Left hindlimb (tissue), 1 donor: ENCODE measurements at places on chromosomes 3 and 15.

DNA sequence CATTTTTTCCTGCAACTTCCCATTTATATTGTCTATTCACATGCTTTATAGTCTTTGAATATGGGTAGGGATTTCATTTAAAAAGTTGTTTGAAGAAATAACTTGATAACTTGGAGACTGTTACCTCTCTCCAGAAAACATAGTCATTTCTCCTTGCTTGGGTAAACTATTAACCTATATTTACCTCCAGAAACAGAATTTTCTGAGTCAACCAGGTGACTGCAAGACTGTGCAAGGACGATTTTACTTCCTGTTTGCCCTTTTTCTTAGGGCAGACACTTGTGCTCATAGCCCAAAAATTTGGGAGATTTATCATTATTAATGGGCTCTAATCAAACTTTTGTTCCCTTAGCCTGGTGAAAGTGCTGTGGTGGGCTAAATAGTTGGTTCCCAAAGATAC, 14.3 kb upstream of the MOBP start:
- DNase-seq, result no peak

GRCh38 chr3:179463319-179463718, 12.0 kb upstream of the GNB4 start:
- no peak for DNase-seq

GRCh38 chr3:33932010-33932764, 133.8 kb downstream of the PDCD6IP start:
- DNase-seq, result no peak

DNA sequence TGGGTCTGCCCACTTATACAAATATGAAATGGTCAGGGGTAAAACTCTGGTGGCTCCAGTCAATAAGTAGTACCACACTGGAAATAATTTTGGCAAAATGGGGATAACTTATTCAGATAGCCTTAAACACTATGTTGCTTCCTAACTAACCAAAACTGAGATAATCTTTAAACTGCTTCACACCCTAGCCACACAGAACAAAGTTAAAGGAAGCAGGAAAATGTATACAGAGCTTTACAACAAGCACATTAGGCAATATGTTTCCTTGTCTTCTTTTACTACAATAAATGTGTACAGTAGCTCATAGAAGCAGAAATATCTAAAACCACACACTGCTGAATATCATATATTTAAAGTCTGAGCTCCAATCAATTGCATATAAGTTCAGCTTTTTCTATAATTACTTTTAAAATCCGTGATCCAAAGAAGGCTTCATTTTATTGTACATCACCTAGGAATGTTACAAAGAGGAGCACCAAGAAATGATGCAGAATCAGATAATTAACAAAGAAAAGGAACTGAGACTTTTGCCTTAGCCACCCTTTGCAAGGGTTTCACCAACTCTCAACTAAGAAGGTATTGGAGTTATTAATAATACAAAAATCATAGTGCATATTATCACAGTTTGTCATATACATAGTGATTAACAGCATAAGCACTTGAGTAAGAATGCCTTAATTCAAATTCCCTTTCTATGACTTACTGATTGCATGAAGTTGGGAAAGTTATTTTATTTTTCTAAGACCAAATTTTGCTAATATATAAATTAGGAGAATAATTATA, 9.2 kb upstream of the SSR3 start:
- no peak for DNase-seq

- DNase-seq, result no peak
Observed at GRCh38 chr3:41430391-41430790, 231.1 kb downstream of the CTNNB1 start.

DNA sequence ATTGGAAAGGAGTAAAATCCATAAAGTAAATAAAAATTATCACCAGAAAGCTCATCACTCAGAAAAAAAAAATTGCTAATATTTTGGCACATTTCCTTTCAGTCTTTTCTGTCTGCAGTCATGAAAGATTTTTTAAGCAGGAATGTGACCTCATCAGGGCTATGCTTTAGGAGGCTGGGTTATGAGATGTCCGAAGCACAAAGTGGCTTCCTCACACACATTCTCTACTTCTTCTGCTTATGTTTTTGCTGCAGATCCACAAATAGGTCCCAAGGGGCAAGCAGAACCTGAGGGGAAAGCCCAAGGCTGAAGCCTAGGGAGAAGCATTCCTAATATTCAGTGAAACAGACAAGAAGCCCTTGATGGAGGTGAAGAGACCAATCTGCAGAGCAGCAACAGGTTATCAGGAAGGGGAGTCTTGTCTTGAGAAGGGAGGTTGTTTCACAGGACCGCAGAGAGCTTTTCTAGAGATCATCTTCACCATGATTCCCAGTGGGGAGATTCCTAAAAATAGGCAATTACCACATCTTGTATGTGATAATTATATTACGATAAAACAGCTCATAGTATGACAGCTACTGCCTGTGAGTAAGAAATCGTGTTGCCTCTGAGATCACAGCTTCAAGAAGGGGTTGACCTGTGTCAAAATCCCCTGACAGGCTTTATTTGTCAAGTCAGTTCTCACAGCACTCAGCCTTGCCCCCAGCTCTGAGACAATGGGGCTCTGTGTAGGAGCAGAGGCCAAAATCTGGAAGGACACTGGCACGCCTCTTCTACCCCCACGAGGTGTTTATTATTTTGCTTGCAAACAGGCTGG, 60.5 kb downstream of the IGF2BP2 start:
- no peak for DNase-seq

GRCh38 chr3:30233913-30234646, 372.3 kb upstream of the TGFBR2 start:
- no peak for DNase-seq

DNA sequence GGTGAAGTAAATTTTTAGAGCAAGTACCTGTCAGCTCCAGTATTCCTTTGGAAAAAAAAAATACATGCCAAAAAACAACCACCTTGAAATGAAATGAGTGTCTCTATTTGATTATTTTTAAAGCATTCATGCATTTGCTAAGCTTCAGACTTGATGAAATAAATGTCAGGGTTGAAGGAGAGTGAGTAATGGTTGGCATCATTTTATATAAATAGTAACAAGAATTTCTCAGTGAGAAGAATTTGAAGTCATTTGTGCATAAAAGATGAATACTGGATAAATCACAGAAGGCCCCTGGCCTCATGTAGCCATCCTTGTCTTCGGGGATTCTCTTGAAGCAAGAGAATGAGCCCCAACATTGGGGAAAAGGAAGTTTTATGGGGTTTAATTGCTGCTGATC, 318.4 kb downstream of the LPP start:
- no peak for DNase-seq

DNA sequence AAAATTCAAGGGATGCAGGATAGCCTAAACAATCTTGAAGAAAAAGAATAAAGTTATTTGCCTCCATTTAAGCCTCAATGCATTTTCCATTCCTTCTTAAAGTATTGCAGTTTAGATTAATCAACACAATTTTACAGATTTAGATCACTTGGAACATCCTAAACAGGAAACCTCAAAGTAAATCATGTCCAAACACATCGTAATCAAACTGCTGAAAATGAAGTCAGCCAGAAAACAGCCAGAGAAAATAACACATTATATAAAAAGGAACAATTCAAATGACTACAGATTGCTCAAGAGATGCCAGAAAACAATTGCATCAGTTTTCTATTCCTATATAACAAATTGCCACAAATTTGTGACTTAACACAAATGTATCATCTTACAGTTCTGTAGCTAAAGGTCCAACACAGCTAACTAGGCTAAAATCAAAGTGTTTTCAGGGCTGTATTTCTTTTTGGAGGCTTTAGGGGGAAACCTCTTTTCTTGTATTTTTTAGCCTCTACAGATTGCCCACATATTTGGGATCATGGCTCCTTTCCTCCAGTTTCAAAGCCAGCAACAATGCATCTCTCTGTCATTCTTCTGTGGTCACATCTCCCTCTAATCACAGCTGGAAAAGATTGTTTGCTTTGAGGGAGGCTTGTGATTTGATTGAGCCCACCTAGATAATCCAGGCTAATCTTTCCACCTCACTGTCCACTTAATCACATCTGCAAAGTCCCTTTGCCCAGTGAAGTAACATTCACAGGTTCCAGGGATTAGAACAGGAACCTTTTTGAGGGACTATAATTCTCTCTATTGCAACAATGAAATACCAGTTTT, 543.3 kb upstream of the UBE2E2 start:
- DNase-seq, result no peak

DNA sequence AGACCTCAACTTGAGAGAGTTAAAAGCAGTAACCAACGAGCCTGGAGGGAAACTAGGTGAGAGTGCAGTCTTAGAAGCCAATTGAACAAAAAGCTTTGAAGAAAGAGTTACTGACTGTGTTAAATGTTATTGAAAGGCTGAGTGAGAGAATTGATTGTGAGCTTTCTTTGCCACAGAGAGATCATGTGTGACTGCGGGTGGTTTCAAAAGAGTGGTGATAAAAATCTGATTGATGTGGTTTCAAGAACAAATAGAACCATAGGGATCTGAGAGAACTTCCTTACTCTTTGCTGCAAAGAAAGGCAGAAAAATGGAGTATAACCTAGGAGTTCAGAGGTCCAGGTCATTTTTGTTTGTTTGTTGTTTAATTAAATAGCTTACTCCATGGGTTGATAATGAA, 759.9 kb upstream of the ALCAM start:
- no peak for DNase-seq

- no peak for DNase-seq
Observed at GRCh38 chr15:68022061-68022460, 32.1 kb upstream of the PIAS1 start.

- DNase-seq, result no peak
Observed at GRCh38 chr15:56992725-56993124, 74.3 kb downstream of the TCF12 start.

- DNase-seq, result no peak
Observed at GRCh38 chr15:101165905-101166471, 85.9 kb downstream of the CHSY1 start.

- DNase-seq, result no peak
Observed at GRCh38 chr15:74220475-74221248, 15.5 kb upstream of the CCDC33 start.

GRCh38 chr3:76199382-76199781, 414.0 kb upstream of the ZNF717 start:
- DNase-seq, result no peak

- no peak for DNase-seq
Observed at GRCh38 chr3:117665296-117665695, 955.7 kb downstream of the TUSC7 start.

DNA sequence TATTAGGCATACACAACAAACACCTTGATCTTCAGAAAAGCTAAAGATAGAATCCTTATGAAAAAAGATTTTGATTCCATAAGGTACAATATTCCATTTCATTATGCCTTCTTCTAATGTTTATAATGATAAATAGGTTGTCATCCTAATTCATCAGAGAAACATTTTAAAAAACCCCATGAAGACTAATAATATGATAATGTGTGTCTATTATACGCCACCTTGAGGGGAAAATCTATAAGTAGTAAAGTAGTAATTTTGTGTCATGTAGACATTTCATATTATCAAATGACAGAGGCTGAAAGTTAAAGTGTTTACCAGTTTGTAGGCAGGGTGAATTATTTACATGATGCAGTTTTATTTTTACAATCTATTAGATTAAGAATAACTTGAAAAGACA, 524.3 kb downstream of the GBE1 start:
- DNase-seq, result no peak

DNA sequence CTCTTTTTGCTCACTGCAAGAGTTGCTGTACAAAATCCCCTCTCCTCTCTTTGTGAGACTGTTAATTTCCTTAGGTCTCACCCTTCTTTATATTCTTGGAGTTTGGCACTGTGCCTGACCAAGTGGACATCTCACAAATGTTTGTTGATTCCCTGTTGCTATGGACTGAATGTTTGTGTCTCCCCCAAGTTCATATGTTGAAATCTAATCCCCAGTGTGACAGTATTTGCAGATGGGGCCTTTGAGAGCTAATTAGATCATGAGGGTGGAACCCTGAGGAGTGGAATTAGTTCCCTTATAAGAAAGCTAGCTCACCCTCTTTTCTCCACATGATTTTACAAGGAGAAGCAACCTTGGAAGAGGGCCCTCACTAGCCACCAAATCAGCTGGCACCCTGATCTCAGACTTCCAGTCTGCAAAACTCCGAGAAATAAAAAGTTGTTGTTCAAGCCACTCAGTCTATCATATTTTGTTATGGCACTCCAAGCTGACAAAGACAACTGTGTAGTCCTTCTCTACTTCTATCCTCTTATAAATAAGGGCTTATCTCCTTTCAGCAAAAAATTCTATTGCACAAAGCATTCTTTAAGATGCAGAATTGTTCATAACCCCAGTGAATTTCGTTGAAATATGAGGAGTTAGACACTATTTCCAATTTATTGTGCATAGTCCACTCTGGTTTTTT, 65.5 kb upstream of the NPHP3 start:
- DNase-seq, result no peak

GRCh38 chr3:139764936-139765335, 87.2 kb upstream of the NMNAT3 start:
- DNase-seq, result no peak

DNA sequence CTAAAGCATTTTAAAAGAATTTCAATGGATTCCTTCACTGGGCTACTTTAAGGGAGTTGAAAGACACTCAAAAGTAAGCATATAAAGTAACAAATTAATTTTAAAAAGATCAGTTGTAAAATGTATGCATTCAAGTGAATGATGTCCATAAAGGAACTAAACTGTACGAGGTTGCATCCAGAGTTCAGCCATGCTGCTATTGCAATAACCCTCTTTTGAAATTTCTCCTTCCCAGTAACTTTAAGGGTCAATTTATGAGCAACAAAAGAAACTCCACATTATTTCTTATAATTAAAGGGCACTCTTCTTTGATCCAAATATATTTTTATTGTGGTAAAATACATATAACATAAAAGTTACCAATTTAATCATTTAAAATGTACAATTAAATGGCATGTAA, 22.9 kb downstream of the BTLA start:
- no peak for DNase-seq

GRCh38 chr3:184715943-184716621, 4.2 kb upstream of the MAGEF1 start:
- DNase-seq, result no peak

DNA sequence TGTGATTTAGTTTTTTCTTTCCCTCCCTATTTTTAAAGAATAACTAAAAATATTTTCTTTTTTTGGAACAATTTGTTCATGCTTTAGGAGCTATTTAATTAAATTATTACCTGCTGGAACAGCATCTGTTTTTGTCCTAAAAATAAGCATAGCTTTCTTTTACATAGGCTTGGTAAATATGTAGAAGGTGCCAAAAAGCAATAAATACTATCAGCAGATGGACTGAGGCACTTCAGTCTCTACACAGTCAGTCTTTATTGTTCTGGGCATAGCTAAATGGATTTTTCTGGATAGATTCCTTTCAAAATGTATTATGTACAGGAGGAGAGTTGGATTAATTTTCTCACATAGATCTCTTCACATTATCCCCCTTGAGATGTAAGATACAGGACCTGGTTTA, 223.5 kb downstream of the NAALADL2 start:
- DNase-seq, result no peak

- DNase-seq, result no peak
Observed at GRCh38 chr3:99901200-99901926, 83.7 kb downstream of the CMSS1 start.

DNA sequence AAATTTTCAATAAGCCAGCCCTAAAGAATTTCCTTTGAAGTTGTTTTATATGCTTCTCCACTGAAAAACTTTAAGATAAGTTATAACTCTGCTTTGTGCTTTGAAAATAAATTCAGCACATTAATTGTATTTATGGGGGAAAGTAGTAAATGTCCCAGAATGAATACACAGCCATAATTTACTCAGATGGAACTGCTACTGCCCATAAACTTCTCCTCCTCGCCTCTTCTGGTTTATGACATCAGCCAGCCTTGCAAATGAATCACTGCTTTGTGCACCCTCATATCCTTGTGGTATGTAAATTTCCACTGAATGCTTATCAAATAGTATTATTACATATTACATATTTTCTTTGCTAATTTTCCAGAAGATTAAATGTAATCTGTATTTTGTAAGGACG, 302.0 kb downstream of the DIPK2A start:
- DNase-seq, result no peak
